Mucosa of descending colon (tissue), 3 donors: ENCODE measurements at places on chromosomes 4 and X.

DNA sequence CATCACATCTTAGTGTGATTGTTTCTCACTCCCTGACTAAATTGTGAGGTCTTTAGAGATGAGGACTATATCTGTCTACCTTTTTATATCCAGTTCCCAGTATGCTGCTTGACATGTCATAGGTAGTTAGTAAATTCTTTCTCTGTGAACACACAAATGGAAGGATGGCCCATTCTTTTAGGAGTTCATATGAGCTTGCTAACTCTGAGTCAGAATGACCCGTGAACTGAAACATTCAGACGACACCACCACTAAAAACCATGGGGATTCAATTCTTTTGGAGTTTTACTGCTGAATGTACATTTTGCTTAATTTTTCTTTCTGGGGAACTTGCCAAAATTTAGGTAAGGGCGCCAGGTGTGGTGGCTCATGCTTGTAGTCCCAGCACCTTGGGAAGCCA, 13.9 kb downstream of the OFD1 start:
- DNase-seq = no peak

DNA sequence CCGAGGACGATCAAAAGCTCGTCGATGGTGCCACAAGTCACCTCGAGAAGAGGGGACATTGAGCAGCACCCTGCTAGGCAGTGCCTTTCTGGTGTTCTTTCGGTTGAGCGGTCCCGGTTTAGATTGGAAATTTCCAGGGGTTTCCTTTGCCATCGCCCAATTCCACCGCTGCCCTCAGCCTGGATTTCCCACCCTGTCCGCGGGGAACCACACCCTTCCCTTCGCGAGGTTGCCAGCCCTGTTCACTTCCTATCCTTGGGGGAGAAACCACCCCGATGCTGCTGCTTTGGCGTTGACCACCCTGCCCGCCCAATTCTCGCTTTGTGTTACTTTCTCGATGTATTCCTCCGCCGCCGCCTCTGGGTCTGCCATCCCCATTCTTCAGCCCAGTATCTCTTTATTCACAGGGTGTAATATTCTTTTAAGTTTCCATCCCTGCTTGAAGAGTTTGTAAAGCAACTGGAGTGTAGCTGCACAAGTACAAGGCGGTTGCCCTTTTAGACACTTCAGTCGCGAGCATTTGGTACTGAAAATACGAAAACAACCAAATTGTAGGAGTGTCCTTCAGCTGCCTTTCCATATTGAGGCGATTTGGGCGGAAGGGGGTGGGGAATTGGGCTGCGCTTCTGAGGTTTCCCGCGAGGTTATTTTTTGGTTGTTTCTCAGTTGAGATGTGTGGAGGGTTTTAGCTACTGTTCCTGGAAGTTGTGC, 1.1 kb downstream of the OGT start:
- peak; percentile 50 for DNase-seq

DNA sequence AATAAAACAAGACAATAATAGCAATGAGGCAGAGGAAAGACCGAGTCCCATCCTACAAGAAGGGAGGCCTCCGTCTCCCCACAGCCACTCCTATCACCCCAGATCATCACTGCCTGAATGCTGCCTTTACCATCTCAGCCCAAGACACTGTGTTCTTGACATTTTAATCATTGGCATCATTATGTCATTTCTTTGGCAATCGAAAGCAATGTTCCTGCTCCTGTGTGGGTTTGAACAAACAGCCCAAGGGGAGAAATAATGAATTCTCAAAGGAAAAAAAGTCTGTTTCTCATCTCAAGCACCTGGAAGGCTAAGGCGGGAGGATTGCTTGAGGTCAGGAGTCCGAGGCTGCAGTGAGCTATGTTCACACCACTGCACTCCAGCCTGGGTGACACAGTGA, 73.0 kb upstream of the ACSL1 start:
- no peak for DNase-seq

- DNase-seq = no peak
Observed at GRCh38 chr4:137825505-137825904, 293.2 kb upstream of the PCDH18 start.

DNA sequence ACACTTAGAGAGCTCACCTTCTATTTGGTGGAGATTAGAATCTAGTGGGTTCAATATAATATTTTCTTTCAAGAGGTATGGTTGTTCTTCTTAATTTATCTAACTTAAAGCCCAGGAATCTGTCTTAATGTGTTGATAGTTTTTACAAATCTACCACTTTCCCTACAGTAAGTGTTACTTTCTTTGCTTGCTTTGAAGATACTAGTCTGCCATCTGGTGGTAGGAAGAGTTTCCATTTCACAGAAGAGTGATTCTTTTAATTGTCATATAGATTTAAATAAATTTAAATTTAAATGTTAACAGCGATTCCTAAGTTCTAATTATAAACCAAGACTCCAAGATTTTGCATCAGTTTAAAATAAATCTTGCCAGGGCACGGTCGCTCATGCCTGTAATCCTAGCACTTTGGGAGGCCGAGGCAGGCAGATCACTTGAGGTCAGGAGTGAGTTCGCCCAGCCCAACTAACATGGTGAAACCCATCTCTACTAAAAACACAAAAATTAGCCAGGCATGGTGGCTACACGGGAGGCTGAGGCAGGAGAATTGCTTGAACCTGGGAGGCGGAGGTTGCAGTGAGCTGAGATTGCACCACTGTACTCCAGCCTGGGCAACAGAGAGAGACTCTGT, 43.5 kb downstream of the NUDT9 start:
- no peak for DNase-seq
